Activated CD8-positive, alpha-beta T cell treated with anti-CD3 and anti-CD28 coated beads, Interleukin-2, amount 10 ng/mL, durations not matched to agents 7 days and 5 days (primary cell): ENCODE measurements at places on chromosomes 2 and 18. TPM values are rescaled to one million over a fixed set of nuclear protein-coding genes. Genes with fewer than 3 reads are reported as not detected.

The MYCN gene
- total RNA-seq, result not detected

The OSR1 gene
- not detected for total RNA-seq

The FTCDNL1 gene
- total RNA-seq, result 1.9 TPM

The EHBP1 gene
- 23.4 TPM for total RNA-seq

GRCh38 chr18:59272891-59273758, at the start of gene RAX:
Gene RAX (minus strand): TSS chr18:59273454. CDS start chr18:59273206, 248 bp downstream.
- H3K4me1 ChIP-seq, result peaks cover 21% of the 10 kb centered on the region
- no peak within 1 kb of the TSS for H3K27ac ChIP-seq
- no peak for DNase-seq
- no peaks in the 10 kb centered on the region for H3K36me3 ChIP-seq
- peaks cover 74% of the 10 kb centered on the region for H3K27me3 ChIP-seq

The KHK gene
- total RNA-seq, result 12.1 TPM

- H3K4me3 ChIP-seq, result no peak overlapping the region
- no peak for DNase-seq
- H3K36me3 ChIP-seq, result no peaks in the 10 kb centered on the region
Measured at GRCh38 chr2:15950088-15950952, 10.0 kb downstream of the MYCN start.

DNA sequence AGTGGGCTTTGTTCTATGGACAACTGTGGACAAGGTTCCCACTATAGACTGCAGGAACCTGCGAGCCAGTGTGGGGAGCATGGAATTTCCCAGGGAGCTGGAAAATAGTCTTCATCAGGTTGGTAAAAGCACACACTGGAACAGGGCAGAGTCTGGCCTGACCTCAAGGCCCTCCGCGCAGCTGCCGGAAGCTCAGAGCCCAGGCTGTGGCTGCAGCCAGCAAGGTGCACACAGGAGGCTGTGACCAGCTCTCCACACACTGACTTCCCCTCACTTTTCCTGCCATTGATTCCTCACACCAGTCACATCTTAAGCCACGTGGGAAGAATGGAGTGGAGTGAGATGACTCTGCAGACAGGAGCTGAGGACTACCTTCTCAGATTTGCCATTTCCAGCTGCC, 19.1 kb downstream of the MAL start:
- no peaks in the 10 kb centered on the region for H3K27me3 ChIP-seq
- peaks cover 61% of the 10 kb centered on the region for H3K36me3 ChIP-seq
- no peak overlapping the region for H3K4me3 ChIP-seq

GRCh38 chr18:30135938-30136337, 906.6 kb downstream of the DSC3 start:
- no peak overlapping the region for H3K4me3 ChIP-seq
- no peak overlapping the region for H3K27ac ChIP-seq
- DNase-seq, result no peak
- no peaks in the 10 kb centered on the region for H3K36me3 ChIP-seq

The FRZB gene
- total RNA-seq, result not detected

GRCh38 chr2:216498070-216498378, 620 bp upstream of the RPL37A start:
- no peak for DNase-seq
- H3K27me3 ChIP-seq, result no peaks in the 10 kb centered on the region
- H3K4me1 ChIP-seq, result peaks cover 54% of the 10 kb centered on the region
- peaks cover 51% of the 10 kb centered on the region for H3K36me3 ChIP-seq
- peak overlapping the region; percentile 95 for H3K27ac ChIP-seq
- peak overlapping the region; percentile 96 for H3K4me3 ChIP-seq

The FEV gene
- total RNA-seq, result not detected

GRCh38 chr2:10285556-10286198, 17.0 kb upstream of the HPCAL1 start:
- no peak overlapping the region for H3K27ac ChIP-seq
- no peak for DNase-seq
- no peaks in the 10 kb centered on the region for H3K36me3 ChIP-seq
- H3K4me3 ChIP-seq, result no peak overlapping the region
- H3K27me3 ChIP-seq, result no peaks in the 10 kb centered on the region
- H3K4me1 ChIP-seq, result peaks cover 10% of the 10 kb centered on the region

The TMEM200C gene
- not detected for total RNA-seq

DNA sequence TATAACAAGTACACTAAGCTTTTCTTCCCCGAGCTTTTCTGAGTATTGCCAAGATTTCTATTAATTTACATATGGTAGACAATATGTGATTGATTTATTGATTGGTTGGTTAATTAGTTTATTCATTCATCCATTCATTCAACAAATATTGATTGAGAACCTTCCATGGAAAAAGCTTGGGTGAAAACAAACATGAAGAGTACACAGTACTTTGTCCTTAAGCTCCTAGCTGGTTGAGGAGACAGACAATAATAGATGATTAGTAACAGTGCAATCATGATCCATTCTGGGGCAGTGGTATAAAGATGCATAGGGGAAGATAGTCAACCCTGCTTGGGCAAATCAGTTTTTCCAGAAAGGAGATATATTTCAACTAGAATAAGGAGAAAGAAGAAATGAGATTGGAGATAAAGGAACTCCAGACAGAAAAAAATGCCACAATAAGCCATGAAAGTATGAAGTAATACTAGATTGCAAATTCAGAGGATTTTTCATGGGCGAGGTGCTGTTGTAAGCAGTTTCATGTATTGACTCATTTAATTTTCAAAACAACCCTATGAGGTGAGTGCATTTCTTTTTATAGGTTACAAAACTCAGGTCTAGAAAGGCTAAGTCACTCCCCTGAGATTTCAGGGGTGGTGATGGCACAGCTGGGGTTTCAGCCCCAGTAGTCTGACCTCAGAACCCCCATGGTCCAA, 129.5 kb downstream of the RND3 start:
- H3K4me3 ChIP-seq, result no peak overlapping the region
- DNase-seq, result no peak
- no peaks in the 10 kb centered on the region for H3K27me3 ChIP-seq
- H3K36me3 ChIP-seq, result no peaks in the 10 kb centered on the region
- H3K4me1 ChIP-seq, result no peaks in the 10 kb centered on the region

GRCh38 chr2:7329465-7329864, 412.3 kb downstream of the RNF144A start:
- no peak for DNase-seq
- no peaks in the 10 kb centered on the region for H3K4me1 ChIP-seq
- peaks cover 10% of the 10 kb centered on the region for H3K27me3 ChIP-seq

DNA sequence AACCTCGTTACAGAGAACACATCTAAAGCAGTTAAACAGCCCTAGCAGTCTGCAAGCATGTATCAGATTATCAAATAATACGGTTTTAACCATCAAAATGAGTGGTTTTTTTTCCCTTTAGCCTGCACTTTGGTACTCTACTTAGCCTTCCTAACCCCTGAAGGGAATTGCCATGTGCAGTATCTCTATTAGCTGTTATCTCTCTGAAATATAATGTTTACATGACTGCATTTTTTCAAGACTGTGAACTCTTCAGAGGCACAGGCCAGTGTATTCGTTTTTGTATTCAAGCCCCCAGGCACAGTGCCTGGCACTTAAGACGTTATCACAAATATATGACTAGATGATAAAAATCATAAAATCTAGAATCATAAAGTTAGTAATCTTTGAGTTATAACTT, 509.5 kb downstream of the PARD3B start:
- H3K4me1 ChIP-seq, result peaks cover 14% of the 10 kb centered on the region
- DNase-seq, result no peak
- no peaks in the 10 kb centered on the region for H3K27me3 ChIP-seq
- peaks cover 19% of the 10 kb centered on the region for H3K36me3 ChIP-seq
- H3K4me3 ChIP-seq, result no peak overlapping the region

The PCBP1 gene
- 516 TPM for total RNA-seq

DNA sequence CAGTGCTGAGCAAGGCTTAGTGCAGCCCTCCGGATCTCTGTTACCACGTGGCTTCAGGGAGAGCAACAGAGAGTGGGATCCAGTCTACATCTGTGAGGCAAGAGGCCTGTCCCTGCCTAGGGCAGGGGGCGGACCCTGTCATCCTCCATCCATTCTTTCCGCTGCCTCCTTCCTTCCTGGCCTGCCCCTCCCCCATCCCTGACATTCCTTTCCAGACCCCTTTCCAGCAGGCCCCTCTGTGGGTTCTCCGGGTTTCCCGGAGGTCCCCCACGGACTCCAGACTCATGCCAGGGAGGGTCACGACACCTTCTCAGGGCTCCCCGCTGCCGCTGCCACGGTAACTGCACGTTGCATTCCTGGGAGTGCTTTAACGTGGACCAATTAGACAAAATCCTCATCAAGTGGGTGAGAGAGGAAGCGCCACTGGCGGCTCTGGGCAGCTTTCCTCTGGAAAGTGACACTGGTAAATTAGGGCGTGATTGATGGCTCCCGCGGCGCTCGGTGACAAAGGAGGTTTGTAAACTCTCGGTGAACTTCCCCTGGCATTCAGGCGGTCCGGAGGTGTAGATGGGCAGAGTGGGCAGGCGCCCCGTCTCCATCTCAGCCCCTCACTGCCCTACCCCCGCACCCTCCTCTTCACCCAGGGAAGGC, 11.4 kb downstream of the ATOH8 start:
- no peak overlapping the region for H3K27ac ChIP-seq
- H3K4me1 ChIP-seq, result no peaks in the 10 kb centered on the region
- no peak overlapping the region for H3K4me3 ChIP-seq

GRCh38 chr18:8264116-8264515, 345.1 kb upstream of the RAB12 start:
- H3K27me3 ChIP-seq, result no peaks in the 10 kb centered on the region
- no peak overlapping the region for H3K4me3 ChIP-seq
- no peaks in the 10 kb centered on the region for H3K4me1 ChIP-seq
- no peak for DNase-seq

GRCh38 chr2:108145557-108146326, 94.0 kb upstream of the SULT1C3 start:
- H3K27ac ChIP-seq, result no peak overlapping the region
- DNase-seq, result no peak
- no peaks in the 10 kb centered on the region for H3K4me1 ChIP-seq
- no peak overlapping the region for H3K4me3 ChIP-seq

The DES gene
- not detected for total RNA-seq

DNA sequence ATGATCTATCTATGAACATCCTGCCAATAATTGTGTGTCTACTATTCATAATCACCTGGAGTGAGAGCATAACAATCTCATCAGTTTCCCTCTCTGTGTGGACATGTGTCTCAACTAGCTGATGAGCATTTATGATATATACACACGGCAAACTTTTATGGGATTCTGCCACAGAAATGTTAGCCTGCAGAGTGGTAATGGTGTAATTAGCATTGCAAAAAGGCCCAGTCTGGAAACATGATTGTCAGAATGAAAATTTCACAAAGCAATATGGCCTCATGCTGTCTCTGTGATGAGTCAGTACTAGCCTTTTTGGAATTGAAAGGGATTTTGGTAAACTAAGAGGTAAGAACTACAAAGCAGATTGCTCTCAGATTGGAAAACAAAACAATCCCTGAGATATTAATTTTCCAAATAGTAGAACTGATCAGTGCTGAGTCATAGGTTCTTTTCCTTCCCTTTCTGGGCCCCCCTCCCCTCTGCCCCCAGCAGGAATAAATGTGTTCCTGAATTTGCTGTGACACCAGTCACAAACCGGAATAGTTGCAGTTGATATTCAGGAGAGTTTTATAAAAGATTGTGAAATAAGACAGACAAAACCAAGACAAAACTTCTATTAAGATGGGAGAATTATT, 189.2 kb downstream of the OSR1 start:
- H3K4me1 ChIP-seq, result no peaks in the 10 kb centered on the region
- H3K27ac ChIP-seq, result no peak overlapping the region
- H3K4me3 ChIP-seq, result no peak overlapping the region

GRCh38 chr18:63465059-63465458, 11.7 kb upstream of the SERPINB5 start:
- no peak for DNase-seq
- H3K4me1 ChIP-seq, result no peaks in the 10 kb centered on the region
- H3K27me3 ChIP-seq, result peaks cover 39% of the 10 kb centered on the region
- no peak overlapping the region for H3K4me3 ChIP-seq
- no peak overlapping the region for H3K27ac ChIP-seq

DNA sequence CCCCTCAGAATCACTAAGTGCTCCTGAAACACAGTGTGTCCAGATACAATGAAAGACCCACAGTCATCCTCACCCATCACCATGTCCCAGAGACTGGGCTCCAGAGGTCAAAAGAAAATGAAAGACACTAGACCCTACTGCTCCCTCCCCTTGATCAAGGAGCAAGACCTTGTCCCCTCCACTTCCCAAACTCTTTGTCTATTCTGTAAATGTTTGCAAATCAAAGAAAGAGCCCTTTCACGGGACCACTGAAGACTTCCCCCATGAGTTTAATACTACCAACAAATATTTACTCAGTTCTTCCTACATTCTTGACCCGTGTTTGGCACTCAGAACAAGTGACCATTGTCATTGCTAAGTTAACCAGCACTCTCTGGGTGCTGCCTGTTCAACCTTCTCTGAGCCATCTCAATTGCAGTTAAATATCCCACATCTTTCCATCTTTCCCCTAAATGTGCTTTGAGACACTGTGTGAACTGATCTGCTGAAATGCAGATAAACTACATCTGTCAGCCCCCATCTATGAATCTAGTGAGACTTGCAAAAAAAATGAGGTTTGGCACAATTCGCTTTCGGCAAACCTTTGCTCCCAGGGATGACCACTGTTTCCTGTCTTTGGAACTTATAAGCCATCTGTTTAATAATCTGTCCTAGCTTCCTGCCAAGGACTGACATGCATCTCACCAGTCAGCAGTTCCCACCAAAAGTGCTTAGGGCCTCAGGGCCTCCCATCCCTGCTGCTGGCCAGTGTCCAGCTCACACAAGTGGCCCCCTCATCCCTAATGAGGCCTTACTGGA, 170.3 kb downstream of the GFPT1 start:
- H3K27ac ChIP-seq, result no peak overlapping the region
- DNase-seq, result no peak
- H3K4me1 ChIP-seq, result no peaks in the 10 kb centered on the region

- H3K27me3 ChIP-seq, result no peaks in the 10 kb centered on the region
- H3K4me1 ChIP-seq, result no peaks in the 10 kb centered on the region
- no peak overlapping the region for H3K27ac ChIP-seq
- no peak overlapping the region for H3K4me3 ChIP-seq
- no peaks in the 10 kb centered on the region for H3K36me3 ChIP-seq
Measured at GRCh38 chr2:235606004-235606715, 112.3 kb downstream of the AGAP1 start.

DNA sequence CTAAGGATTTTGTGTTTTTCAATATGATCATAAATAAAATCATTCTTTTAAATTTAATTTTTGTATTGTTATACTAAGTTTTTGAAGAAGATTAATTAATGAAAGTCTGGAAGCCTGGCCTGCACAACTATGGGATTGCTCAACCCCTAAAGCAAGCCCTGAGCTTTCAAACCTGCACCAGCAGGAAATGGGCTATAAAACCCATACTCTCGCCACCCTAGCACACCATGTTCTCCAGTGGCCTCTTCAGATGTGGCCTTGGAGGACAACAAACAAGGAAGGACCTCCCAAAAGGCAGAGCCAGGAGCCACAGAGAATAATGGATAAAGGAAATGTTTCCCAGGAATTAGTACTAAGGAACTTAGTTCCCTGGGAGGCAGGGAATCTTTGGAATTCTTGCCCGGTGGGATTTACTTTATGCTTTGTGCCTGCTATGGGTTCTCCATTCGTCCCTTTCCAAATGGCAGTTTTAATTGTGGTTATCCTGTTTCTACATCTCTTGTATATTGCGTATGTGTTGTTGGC, 212.5 kb downstream of the ZFP36L2 start:
- no peaks in the 10 kb centered on the region for H3K27me3 ChIP-seq
- no peak overlapping the region for H3K4me3 ChIP-seq
- H3K27ac ChIP-seq, result no peak overlapping the region
- H3K36me3 ChIP-seq, result no peaks in the 10 kb centered on the region

The VWC2L gene
- total RNA-seq, result not detected
